ENCODE measurements at places on chromosomes 1 and 21. TPM values are rescaled to one million over a fixed set of nuclear protein-coding genes. Genes with fewer than 3 reads are reported as not detected.

GRCh38 chr21:42343556-42343955, 7.2 kb downstream of the TFF2 start:
- no peak for DNase-seq

DNA sequence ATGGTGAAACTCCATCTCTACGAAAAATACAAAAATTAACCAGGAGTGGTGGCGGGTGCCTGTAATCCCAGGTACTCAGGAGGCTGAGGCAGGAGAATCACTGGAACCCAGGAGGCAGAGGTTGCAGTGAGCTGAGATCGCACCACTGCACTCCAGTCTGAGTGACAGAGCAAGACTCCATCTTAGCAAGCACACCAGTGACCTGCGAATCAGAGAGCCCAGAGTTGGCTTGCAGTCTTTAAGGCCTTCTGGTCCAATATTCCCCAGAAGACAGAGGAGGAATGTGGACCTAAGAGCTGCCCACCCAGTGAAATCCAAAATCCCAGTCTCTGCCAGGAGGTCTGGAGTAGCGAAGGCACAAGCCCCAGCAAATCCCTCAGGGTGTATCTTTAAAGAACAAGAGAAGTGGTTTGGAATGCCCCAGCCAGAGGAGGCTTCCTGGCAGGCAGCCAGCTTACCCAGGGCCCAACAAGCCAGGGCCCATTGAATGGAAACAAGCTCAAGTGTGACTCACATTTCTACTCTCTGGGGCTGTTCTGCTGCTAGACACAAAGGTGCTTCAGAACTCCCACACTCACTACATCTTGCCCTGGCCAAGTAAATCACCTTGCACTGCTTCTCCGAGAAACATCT, 23.9 kb downstream of the GPR161 start:
- no peak for DNase-seq

Gene BNIPL
- total RNA-seq = 3.5 TPM

DNA sequence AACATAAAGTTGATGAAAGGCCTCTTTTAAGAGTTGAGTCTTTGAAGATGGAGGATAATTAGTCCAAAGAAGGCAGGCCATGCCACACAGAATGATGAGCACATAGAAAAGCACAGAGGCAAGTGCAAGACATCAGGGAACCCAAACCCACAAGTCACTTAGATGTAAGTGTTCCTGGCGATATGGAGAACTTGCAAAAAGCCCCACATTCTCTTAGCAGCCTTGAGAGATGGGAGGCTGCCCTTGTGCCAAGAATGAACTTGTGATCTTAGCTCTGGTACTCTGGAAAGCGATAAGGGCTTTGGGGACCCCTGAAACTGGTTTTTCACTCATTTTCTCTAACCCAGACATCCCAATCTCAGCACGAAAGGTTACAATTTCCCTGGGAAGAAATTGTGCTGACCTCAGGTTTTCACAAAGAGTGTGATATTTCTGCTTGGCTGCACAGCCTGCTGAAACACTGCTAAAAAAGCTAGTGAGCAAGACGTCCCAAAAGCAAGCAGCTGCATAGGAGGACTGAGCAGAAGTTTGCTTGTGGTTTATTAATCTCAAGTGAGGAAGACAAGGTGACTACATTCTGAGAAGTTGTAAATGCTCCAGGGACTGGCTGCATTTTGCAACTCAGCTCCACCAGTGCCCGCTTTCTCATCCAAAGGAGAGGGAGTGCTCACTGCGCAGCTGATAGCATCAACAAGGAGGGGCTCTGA, 496.9 kb upstream of the CAMK1G start:
- no peak for DNase-seq

Gene TMEM52
- total RNA-seq = 1.6 TPM

DNA sequence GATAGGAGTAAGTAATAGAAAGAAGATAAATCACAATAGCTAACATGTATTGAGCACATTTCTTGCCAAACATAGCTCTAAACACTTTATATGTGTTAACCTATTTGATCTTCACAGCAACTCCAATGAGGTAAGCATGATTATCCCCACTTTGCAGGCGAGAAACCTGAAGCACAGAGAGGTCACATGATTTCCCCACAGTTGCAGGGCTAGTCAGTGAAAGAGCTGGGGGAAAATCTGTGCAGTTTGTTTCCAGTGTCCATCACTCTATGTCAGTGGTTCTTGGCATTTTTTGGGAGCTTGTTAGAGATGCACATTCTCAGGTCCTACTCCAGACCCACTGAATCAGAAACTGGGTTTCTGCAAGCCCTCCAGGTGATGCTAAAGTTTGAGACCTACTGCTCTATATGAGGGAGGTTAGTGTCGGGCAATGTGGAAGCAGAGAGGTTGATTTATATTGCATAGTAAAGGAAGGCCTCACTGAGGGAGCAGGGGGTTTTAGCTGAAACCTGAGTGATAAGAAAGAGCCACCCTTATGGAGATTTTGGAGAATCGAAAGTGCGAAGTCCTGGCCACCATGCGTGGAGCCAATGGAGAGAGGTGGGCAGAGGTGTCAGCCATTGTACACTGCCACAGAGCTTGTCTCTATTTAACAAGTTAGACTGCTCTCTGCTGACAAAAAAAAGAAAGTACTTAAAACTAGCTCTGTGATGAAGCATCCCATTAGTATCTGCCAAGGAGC, 20.9 kb downstream of the MCOLN3 start:
- no peak for DNase-seq

- no peak for DNase-seq
Measured at GRCh38 chr21:41632748-41633475, 125.0 kb upstream of the TMPRSS2 start.
